Endothelial cell of umbilical vein (primary cell): ENCODE measurements at places on chromosomes 3 and 15. TPM values are rescaled to one million over a fixed set of nuclear protein-coding genes. Genes with fewer than 3 reads are reported as not detected.

DNA sequence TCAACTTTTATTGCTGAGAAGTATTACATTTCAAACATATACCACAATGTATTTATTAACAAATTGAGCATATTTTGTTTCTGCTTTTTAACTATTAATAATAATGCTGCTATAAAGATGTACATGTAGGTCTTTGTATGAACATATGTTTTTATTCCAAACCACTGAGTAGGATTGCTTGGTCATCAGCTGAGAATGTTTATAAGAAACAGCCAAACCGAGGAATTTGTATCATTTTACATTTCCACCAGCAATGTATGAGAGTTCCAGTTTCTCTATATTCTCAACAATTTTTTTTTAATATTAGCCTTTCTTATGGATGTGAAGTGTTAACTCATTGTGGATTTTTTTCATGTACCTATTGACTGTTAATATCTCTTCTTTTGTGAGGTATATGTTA lies 119.5 kb upstream of the MDFIC2 start:
- no peak for DNase-seq
- H3K27me3 ChIP-seq, result no peaks in the 10 kb centered on the region
- no peak overlapping the region for H3K4me3 ChIP-seq
- no peaks in the 10 kb centered on the region for H3K4me1 ChIP-seq

GRCh38 chr15:84835661-84836337 lies 18.6 kb downstream of the ALPK3 start:
- H3K36me3 ChIP-seq, result no peaks in the 10 kb centered on the region
- no peak overlapping the region for H3K27ac ChIP-seq
- no peak for DNase-seq
- H3K4me3 ChIP-seq, result no peak overlapping the region
- H3K4me1 ChIP-seq, result peaks cover 13% of the 10 kb centered on the region

DNA sequence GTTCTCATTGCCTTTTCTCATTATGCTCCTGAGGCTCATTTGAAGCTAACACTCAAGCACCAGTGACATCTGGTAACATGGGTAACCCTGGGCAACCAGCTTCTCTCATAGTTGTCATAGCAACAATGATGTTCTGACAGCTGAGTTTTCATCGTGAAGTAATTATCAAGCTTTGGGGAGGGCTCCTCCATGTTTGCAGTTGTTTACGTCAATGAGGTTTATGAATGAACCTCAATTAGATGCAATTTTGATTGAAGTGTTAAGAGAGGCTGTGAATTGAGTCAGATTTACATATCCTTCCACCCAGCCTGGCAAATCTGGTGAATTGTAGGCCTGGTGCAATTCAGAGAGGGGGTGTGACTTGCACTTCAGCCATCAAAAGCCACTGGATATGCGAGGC lies 119.3 kb upstream of the CHD2 start:
- no peak overlapping the region for H3K4me3 ChIP-seq
- H3K36me3 ChIP-seq, result no peaks in the 10 kb centered on the region
- DNase-seq, result no peak
- H3K4me1 ChIP-seq, result no peaks in the 10 kb centered on the region
- H3K27me3 ChIP-seq, result no peaks in the 10 kb centered on the region

- no peaks in the 10 kb centered on the region for H3K27me3 ChIP-seq
- no peaks in the 10 kb centered on the region for H3K4me1 ChIP-seq
- no peak overlapping the region for H3K4me3 ChIP-seq
- DNase-seq, result no peak
- no peak overlapping the region for H3K27ac ChIP-seq
These were observed 66.9 kb upstream of the FGF12 start for GRCh38 chr3:192794216-192794615.

DNA sequence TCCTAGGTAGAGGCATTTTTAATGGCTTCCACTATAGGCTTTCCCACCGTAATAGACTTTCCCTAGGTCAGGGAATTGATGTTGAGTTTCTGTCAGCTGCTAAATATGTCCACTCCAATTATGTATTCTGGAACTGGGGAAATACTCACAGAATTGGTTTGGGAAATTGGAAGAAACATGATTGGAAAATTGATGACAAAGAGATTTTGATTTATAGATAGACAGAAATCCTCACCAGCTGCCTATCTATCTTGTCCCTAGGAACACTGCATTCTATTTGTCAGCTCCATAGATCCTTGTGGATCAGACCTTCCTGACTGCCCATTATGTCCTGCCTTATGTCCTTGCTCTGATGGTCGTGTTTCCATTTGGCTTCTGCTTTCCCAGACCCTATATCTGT lies 75.6 kb upstream of the TNIK start:
- H3K27ac ChIP-seq, result no peak overlapping the region
- H3K36me3 ChIP-seq, result no peaks in the 10 kb centered on the region
- H3K4me3 ChIP-seq, result no peak overlapping the region
- no peaks in the 10 kb centered on the region for H3K27me3 ChIP-seq

The KNG1 gene
- not detected in 2 replicates for total RNA-seq
